ENCODE measurements at places on chromosomes 5 and 9.

- no peak for DNase-seq
Measured at GRCh38 chr5:3490957-3491507, 104.6 kb upstream of the IRX1 start.

DNA sequence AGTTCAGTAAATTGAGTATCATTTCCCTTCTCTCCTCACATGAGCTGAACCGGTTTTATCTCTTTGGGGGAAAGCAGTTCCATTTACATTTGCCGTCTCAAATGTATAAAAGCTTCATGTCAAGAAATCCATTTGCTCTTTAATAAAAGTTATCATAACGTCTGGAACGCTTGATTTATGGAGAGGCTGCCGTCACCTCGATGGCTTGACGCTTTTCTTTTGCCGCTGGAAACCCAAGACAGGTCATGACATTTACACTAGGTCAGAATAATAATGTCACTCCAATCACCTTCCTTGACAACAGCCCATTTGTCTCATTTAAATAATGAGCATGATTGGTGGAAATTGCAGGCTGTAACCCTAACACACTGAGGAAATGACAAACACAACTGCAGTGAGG is 443.4 kb downstream of the IRX1 start:
- no peak for DNase-seq

- DNase-seq, result no peak
Measured at GRCh38 chr9:137032858-137033257, 970 bp upstream of the FUT7 start.

DNA sequence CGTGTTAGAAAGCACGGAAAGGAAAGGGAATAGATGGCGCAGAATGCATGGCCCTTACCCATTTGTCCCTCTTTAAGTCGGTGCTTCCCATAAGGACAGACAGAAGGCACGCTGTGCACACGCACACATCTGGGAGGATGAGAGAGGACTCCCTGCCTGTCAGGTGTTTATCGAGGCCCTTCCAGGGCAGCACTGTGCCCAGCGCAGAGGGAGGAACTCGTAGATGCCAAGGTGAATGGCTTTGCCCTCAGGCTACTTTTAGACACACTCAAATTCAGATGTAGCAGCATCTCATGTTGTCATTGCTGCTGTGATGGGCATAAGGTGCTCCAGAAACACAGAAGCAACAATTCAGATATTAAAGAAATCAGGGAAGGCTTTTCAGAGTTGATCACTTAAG is 70.2 kb upstream of the CTSL start:
- DNase-seq, result no peak

DNA sequence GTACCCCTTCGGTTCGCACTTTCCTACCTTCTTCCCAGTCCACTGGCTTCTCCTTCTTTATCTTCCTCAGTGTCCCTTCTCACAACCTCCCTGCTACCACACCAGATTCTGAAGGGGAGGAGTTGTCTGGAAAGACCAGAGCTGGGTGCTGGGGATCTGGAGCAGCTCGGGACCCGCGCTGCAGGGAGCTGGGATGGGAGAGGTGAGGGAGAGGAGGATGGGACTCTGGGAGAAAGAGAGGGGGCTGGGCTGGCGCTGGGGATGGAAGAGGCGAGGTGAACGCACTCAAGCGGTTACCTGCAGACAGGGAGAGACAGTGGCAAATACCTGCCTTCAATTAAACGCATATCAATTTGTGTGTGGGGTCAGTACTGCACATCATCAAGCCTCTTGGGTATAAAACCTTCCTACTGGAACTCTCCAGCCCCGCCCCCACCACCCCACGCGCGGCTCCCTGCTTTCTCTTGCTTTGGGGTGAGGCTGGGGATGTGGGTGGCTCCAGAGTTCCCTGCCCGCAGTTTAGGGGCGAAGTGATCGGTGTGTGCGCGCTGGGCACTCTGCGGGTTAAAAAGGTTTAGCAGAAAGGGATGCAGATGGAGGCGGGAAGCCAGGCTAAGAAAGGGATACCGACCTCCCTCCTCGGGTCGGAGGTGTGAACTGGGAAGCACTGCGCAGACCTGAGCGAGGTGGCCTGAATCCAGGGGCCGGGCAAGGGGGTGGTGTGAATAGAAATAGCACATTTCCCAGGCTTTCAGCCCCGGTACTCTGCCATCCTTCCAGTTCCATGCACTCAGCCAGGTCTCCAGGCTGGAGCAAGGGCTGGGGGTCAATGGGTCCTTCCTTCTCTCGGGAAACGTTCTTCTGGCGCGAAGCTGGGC is 977 bp upstream of the PAM start:
- peak; percentile 11 for DNase-seq

DNA sequence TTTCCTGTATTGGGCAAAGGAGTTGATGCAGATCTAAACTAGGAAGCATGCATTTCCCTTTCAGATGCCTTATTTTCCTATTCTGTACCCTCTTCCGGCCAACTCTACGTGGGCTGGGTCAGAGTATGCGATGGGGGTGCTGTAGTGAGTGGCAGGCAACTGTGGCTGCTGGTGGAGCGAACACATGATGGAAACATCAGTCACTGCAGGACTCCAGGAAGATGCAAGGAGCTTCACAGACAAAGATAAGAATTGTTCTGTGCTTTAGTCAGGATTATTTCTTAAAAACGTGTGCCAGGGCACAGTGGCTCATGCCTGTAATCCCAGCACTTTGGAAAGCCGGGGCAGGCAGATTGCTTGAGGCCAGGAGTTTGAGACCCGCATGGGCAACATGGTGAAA is 75.1 kb downstream of the PSAT1 start:
- no peak for DNase-seq

GRCh38 chr9:20940447-20941173 is 90.8 kb downstream of the HACD4 start:
- no peak for DNase-seq

- no peak for DNase-seq
Measured at GRCh38 chr5:117943541-117943940, 1044.8 kb downstream of the DTWD2 start.

GRCh38 chr9:69030851-69031645 is 4.5 kb upstream of the FXN start:
- DNase-seq, result no peak

GRCh38 chr5:89187268-89187667 is 304.3 kb upstream of the MEF2C start:
- no peak for DNase-seq

DNA sequence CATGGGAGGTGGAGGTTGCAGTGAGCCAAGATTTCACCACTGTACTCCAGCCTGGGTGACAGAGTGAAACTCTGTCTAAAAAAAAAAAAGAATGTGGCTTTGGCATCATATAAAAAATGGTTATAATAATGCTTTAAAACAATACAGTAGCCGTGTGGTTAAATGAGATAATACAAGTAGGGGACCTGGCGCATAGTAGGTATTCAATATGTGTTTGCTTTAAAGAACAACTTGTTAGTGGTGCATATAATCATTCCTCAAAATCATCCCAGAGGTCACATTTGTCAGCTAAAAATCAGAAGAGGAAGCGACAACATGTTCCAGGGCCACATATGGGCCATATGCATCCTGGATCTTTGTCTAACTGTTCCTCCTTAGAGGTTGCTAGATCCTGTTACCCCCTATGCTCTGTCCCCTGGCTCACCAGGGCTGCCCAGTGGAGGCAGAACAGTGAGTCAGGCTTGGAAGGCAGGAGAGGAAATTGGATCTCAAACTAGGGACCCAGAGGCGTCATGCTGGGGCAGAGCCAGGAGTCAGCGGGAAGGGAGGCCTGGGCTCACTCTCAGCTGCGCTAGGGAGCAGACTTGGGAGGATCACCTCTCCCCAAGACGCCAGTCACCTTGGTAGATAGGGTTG is 27.7 kb downstream of the LHX6 start:
- no peak for DNase-seq

- DNase-seq, result no peak
Measured at GRCh38 chr9:125763394-125763801, 16.2 kb downstream of the PBX3 start.

- no peak for DNase-seq
Measured at GRCh38 chr9:114452219-114453165, 52.8 kb downstream of the WHRN start.

- DNase-seq, result peak; percentile 46
Measured at GRCh38 chr5:73215891-73216610, 43.1 kb downstream of the TMEM174 start.

DNA sequence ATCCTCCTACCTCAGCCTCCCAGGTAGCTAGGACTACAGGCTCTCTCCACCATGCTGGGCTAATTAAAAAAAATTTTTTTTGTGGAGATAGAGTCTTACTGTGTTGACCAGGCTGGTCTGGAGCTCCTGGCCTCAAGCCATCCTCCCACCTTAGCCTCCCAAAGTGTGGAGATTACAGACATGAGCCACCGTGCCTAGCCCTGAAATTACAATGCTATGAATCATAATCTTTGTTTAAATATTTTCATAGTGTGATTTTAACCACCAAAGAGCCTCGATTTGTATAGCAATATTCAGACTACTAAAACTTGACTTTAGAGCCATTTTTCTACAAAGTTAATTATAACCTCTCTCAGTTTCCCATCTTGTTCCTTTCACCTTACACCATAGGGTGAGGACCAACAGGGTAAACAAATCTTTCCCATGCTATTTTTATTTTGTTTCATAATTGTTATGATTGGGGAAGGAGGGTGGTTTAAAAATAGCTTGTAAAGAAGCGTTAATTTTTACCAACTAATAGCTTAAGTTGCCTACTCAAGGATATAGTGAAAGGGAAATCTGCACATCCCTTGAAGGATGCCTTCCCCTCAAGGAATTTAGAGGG is 32.7 kb downstream of the UBE2D2 start:
- DNase-seq, result no peak

- no peak for DNase-seq
Measured at GRCh38 chr9:94859226-94859625, 132.7 kb downstream of the AOPEP start.

DNA sequence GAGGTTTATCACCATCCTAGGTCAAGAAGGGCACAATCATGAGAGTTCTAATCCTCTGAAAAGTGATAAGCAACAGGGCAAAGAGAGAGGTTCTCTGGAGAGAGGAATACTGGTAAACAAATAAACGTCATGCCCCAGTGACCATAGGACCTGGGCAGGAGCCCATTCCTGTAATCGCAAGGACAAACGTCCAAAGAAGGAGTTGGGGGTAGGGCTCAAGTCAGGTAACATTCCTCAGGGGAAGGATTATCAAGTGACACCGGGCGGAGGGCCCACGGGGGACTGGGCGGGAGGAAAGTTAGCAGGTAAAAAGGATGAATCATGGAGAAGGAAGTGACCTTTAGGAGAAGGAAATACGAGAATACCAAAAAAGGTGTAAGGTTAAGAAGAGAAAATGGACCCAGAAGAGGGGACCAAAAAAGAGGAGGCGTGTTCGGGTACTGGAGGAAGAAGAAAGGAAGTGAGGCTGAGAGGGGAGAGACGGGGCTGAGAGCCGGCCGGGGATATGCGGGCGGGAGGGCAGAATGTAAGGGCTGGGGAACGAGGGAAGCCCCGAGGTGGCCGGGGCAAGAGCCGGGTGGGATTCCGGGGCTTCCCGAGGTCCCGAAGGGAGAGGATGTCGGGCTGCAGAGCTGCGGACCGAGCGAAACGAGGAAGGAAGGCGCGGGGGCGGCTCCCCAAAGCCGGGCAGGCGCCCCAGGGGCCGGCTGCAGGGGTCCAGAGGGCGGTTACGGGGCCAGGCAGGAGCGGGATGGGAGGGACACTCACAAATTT is 583 bp downstream of the DIAPH1 start:
- peak; percentile 56 for DNase-seq

GRCh38 chr5:145787001-145787400 is 48.1 kb downstream of the PRELID2 start:
- DNase-seq, result no peak

DNA sequence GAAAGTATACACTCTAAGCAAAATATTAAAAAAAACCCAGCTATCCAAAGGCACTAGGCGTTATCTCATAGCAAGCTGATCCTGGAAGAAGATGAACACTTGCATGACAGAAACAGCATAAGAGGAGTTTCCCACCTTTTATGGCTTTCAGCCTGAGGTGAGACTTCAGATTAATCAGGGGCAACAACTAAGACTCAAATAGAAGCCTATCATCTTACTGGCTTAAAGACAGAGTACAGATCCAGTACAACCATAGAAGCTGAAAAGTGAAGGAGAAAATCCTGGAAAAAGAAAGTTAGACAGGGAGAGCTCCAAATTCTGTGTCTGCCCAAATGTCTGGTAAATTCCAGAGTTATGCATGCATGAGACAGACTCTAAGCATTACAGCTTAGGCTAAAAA is 360.8 kb upstream of the KCNN2 start:
- no peak for DNase-seq

DNA sequence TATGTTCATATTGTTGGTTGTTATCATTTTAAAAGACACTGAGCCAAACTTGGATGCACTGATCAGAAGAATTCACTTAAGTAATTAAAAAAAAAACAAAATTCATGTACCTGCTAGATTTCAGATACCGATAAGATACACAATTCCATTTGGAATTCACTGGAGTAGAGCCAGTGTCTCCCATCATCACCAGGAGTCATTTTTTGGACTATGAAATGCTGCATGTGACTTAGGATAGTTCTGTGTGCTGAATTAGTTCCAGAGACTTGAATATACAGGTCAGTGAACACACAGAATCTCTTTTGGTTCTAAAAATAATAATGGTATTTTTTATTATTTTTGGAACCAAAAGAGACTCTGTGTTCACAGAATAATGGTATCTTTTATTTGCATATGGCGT is 482.6 kb upstream of the PIK3R1 start:
- DNase-seq, result no peak

DNA sequence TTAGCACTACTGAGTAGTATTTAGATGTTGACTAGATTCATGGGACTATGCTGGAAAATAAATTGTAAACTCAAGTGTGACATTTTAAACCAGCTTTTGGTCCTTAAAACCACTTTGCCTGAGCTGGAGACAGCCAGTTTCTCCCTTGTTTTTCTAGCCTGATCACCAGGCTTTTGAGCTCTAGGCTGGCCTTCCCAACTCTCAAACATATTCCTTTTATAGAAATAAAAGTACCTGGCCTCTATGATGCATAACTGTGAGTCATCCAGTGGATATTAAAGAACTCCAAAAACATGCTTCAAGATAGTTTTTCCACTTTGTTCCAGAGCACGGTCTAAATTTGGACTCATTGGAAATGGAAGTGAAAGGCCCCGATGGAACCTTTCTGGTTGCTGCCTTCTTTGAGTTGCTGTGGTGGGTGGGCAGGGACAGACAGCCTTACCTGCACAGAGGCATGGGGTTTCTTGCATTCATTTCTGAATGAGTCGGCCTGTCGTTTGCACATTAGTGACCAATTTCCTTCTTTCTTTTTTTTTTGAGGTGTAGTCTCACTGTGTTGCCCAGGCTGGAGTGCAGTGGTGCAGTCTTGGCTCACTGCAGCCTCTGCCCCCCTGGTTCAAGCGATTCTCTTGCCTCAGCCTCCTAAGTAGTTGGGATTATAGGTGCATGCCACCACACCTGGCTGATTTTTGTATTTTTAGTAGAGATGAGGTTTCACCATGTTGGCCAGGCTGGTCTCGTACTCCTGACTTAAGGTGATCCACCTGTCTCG is 43.1 kb downstream of the TRIO start:
- no peak for DNase-seq

- DNase-seq, result no peak
Measured at GRCh38 chr5:155897761-155898160, 429.2 kb upstream of the SGCD start.

GRCh38 chr9:8940650-8941049 is 1141.1 kb upstream of the DMAC1 start:
- DNase-seq, result no peak

GRCh38 chr5:55800924-55801323 is 50.2 kb upstream of the IL31RA start:
- no peak for DNase-seq

- DNase-seq, result no peak
Measured at GRCh38 chr5:34611464-34612415, 44.4 kb upstream of the RAI14 start.

All from activated CD4-positive, alpha-beta T cell treated with anti-CD3 and anti-CD28 coated beads, Interleukin-2, amount 50 U/mL, for 4 hours (primary cell).